ENCODE measurements at places on chromosomes 3 and 15.
A peak's percentile ranks its signal among the peaks of the same experiment; 100 is the strongest.

- DNase-seq, result no peak
These were observed 27.9 kb downstream of the SEMA7A start for GRCh38 chr15:74405823-74406222.

DNA sequence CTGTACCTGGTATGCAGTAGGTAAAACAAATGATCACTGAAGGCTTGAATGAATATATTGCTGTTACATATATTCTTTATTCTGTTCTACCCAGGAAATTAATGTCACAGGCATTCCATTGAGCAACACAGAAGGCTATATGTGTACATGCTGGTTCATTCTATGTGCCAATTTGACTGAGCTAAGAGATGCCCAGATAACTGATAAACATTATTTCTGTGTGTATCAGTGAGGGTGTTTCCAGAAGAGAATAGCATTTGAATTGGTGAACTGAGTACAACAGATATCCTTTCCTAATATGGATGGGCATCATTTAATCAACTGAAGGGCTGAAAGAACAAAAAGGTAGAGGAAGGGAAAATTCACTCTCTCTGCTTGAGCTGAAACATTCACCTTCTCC lies 886.8 kb downstream of the FHIT start:
- no peak for DNase-seq

- no peak for DNase-seq
These were observed 180.5 kb upstream of the VEPH1 start for GRCh38 chr3:157683668-157684067.

GRCh38 chr15:69941706-69942495 lies 155.8 kb downstream of the TLE3 start:
- DNase-seq, result no peak

DNA sequence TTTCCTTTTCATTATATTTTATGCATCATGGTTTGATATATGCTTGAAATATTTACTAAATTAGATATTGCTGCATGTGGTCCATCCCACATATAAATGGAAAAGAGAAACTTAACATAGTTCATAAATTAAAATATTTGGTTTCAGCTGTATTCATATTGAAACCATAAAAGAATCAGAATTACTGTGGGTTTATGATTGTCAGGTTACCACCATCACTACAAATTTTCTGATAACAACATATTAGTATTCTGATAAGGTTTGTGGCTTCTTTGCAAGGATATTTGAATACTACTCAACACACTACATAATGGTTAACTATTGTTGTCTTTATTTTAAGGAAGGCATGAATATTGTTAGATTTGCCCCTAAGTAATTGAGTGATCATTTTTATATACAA lies 235.5 kb downstream of the UBE2E2 start:
- no peak for DNase-seq

- DNase-seq, result no peak
These were observed 11.7 kb downstream of the MAP1A start for GRCh38 chr15:43529141-43529540.

- no peak for DNase-seq
These were observed 81.3 kb upstream of the ZBED2 start for GRCh38 chr3:111676211-111677006.

DNA sequence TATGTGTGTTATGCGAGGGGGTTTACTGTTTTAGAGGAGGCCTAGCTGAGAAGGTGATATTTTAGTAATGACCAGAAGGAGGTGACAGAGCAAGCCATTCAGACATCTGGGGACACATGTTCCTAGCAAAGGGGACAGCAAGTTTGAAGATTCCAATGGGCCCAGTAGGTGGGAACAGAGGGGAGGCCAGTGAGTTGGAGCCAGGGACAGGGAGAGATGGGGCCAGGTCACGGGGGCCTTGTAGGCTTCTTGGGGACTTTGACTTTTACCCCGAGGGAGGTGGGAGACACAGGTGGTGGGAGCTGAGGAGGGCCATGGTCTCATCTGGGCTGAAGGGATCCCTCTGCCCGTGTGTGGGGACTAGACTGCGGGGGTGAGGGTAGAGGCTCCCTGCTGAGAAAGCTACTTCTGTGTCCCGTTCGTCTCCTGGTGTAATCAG lies 72.5 kb downstream of the MGLL start:
- no peak for DNase-seq

- DNase-seq, result no peak
These were observed 463.0 kb downstream of the EPHA3 start for GRCh38 chr3:89570465-89570864.

DNA sequence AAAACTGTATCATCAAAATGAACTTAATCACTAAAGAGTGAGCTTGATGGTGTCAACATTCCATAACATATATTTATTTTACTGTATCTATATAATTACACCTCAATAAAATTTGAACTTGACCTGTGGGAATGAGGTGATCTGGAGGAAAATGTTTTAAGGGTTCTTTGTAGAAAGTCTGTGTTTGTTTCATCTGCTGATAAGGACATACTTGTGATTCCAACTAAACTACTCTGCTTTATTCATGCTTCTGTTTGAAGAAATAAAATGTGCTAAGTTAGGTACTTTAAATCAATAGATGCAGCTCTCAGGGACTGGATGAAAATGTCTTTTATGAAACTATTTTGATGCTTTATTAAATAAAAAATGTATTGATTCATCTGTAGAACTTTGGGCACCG lies 11.6 kb upstream of the PLOD2 start:
- DNase-seq, result no peak

DNA sequence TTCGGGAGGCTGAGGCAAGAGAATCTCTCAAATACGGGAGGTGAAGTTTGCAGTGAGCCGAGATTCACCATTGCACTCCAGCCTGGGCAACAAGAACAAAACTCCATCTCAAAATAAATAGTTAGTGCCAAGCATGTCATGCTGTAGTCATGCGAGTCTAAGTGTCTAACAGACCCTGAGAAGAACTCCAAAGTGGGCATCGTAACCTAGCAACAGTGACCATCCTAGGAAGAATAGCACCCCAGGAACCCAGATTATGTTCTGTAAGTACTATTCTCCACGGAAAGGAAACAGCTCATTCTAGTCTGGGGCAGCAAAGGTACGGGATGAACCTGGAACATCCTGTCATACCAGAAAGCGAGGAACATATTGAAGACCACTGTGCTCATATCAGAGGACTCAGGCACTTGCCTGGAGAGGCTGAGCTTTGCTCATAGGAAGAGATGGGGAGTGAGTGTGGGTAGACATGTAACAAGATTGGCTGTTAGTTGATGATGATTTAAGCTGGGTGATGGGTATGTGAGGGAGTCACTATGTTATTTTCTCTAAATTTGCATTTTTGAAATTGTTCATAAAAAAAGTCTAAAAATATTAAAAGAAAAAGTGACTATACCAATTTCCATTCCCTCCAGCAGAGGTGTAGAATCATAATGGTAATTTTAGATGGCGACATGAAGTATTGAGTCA lies 31.7 kb downstream of the BCL2L10 start:
- DNase-seq, result no peak

- DNase-seq, result peak; percentile 10
These were observed 21.7 kb downstream of the TMEM43 start for GRCh38 chr3:14146381-14147065.

DNA sequence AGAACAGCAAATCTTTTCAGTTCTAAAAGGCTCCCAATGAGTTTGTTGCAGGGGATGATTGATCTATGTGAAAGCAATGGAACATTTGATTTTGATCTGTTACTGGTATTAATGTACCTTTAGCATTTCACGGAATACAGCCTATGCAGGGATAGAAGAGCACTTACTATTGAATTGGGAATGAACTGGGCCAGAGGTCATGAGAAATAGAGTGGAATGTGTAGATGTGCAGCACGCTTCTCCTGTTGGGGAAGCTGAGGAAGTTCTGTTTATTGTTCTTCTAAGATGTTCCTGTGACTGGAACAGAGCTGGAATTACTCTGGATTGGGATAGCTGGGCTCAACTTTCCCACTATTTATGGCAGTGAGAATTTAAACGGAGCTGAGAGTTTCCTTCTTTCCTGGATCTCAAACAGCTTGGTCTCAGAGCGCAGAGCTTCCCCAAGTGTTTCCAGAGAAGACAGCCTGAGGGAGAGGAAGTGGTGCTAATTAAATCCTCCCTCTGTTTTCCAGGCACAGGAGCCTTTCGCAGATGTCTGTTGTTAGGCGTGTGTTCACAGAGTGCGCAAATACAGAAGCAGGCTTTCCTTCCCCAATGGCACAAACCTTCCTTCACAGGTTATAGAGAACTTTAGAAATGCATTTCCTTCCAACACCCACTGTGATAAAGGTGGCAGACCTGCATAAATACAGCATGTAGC lies 32.5 kb downstream of the TPRG1 start:
- no peak for DNase-seq

GRCh38 chr15:78149805-78150751 lies 916 bp downstream of the IDH3A start:
- DNase-seq, result no peak

DNA sequence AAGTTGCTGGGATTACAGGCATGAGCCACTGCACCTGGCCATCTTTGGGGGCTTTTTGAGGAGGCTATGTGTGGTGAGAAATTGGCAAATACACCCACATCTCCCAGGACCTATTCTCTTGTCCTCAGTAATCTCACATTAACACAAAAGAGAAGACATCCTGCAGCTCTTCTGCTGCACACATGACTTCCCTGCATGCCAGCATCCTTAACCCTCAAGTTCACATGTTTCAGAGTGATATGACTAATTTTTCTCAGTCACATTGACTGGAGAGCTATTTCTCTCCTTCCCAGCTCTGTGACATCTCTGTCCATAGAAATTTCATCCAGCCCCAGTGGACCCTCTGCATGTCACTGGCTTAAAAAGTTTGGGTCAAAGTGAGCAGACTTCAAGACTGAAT lies 1.9 kb upstream of the SKIC8 start:
- no peak for DNase-seq

GRCh38 chr3:33144433-33144832 lies 30.6 kb downstream of the CRTAP start:
- DNase-seq, result peak; percentile 38

GRCh38 chr3:102223132-102223531 lies 211.7 kb upstream of the ZPLD1 start:
- no peak for DNase-seq

DNA sequence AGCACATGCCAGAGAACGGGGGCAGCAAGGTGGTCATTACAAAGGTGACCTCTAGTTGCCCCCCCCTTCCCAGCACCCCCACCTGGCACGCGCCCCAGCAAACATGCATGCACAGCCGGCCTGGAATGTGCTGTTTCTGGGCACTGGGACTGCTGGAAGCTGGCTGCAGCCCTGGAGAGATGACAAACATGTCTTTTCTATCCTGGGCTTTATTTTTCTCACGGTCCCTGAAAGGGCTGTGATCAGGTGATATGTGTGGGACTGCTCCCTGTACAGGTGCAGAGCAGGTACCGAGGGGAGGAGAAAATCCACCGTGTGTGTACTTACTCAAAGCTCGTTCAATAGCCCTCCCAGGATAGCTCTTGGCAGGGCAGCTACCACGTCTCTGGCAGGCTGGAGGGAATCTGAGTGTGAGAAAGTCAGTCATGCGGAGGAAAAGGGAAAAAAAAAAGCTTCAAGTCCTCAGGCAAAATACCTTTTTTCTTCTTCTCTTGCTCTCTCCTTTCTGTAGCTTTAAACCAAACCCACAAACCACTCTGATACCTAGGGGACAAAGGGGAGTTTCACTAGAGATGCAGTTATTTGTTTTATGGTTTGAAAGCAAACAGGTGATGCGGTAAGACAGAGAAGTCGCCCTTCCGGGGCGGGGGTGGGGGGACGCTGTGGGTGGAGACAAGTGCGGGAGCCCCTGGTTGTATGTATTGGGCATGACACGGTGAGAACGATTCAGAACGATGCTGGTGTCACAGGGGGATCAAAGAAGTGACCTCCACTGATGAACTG lies 5.0 kb upstream of the HES1 start:
- DNase-seq, result peak; percentile 64

GRCh38 chr15:73035221-73035620 lies 17.0 kb upstream of the NEO1 start:
- no peak for DNase-seq

DNA sequence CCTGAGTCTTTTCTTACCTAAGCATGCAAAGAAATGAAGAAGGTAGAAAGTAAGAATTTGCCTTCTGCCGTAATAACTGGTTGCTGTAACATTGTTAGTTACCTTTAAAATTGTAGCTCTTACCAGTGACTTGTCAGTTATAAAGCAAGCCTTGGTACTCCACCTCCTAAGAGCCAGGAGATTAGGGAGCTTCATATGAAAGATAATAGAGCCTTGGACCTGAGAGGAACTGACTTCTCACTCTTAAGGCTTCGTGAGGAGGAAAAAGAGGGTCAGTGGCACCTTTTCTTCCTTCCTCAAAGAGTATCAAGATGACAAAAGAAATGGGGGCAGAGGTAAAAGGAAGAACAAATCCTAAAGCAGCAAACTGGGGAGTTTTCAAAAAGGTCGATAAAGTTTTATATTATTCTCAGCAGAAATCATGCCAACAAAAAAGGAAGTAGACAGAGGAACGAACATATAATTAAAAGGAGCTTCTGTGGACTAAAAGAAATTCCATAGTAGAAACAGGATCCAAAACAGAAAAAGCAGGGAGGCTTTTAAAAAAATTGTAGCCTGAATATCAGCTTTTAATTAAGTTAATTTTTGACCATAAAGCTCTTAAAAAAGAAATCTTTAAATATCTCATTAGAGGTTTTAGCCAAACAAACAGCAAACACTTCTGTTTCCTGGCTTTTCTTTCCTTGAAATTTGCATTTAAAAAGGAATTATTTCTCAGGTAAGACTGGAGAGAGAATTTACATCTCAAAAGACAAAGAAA lies 847.1 kb upstream of the ALCAM start:
- DNase-seq, result no peak

DNA sequence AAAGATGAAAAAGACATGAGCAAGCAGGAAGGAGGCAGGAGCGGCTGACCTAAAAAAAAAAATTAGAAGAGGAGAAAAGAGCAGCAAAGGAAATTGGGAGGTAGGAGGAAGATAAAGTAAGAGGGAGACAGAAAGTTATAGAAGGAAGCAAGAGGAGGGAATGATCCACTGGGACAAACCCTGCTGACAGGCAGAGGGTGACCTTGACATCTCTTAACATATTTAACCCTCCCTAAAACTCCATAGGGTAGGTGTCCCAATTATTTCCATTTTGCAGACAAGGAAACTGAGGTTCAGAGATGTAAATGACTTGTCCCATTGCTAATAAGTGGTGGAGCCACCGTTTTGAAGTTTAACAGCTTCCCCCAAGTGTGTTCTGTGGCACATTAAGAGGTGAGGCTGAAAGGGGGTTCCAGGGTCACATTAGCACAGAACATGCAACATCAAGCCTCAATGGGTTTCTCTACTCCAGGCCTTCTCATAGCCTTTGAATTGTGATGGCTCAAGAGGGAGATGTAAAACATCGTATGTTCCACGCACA lies 37.4 kb upstream of the PRICKLE2 start:
- DNase-seq, result no peak
